ENCODE measurements at places on chromosomes 13 and 19.

DNA sequence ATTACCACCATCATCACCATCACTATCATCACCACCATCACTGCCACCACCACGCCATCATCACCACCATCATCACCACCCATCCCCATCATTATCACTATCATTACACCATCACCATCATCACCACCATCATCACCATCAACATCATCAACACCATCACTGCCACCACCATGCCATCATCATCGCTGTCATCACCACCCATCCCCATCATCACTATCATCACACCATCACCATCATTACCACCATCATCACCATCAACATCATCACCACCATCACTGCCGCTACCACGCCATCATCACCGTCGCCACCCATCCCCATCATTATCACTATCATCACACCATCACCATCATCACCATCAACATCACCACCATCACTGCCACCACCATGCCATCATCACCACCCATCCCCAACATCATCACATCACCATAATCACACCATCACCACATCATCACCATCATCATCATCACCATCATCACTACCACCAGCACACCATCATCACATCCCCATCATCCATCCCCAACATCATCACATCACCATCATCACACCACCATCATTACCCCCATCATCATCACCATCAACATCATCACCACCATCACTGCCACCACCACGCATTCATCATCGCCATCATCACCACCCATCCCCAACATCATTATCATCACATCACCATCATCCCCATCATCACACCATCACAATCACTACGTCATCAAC lies 61.7 kb downstream of the TUBGCP3 start:
- no peak for DNase-seq

- no peak for DNase-seq
These were observed 310.4 kb downstream of the IRS2 start for GRCh38 chr13:109476001-109476400.

DNA sequence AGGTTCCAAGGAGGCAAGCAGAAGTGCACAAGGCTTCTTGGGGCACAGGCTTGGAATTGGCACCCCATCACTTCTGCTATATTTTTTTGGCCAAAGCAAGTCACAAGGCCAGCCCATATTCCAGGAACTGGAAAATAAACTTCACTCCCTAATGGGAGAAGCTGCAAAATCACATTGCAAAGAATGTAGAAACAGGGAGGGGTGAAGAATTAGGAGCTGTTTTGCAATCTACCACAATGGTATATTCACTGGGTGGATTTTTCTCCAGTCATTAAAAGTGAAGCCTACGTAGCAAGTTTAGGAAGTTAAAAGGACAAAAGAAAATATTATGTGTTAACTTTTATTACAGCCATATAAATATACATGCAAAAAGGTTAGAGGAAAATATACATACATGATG lies 464.8 kb downstream of the COG6 start:
- DNase-seq, result no peak

DNA sequence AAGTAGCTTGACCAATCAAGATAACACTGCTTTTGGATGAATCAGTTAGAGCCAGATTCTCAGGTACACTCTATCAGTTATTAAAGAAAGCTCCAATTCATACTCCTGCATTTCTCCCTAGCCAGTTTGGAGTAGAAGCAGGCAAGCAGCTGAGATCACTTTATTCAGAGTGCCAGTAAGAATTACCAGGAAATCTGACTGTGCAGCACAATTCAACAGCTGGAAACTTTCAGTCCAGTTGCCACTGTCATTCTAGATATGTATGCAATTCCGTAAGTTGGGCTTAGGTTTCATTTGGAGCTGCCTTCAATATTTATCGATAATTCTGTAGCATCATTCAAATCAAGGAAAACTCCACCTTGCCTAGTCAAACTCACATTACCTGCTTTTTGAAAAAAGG lies 2625.6 kb upstream of the PCDH20 start:
- DNase-seq, result no peak

DNA sequence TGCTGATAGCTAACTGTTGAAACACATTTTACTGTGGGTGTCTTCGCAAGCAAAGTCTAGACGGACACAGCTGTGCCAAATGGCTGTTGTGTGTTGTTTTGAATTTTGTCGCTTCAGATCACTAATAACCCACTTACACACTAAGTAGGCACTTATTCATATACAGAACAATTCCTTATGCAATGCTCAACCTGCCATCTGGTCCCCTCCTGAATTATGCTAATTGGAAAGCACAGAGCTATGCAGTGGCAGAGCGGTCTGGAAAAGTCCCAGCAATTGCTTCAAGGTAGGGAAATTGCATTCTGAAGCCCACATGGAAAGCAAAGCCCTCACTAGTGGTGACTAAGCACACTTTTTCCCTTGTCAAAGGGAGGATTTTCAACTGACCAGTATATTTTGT lies 69.9 kb downstream of the C13orf42 start:
- no peak for DNase-seq

DNA sequence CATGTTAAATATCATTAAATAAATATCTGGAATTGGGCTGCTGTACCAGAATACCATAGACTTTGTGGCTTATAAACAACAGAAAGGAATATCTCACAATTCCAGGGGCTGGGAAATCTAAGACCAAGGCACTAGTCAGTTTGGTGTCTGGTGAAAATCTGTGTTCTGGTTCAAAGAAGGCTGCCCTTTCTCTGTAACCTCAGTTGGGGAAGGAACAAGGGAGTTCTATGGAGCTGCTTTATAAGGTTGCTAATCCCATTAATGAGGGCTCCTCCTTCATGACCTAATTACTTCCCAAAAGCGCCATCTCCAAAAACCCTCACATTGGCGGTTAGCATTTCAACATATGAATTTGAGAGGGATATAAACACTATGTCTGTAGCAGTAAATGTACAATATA lies 480.9 kb downstream of the GPC5 start:
- DNase-seq, result no peak

DNA sequence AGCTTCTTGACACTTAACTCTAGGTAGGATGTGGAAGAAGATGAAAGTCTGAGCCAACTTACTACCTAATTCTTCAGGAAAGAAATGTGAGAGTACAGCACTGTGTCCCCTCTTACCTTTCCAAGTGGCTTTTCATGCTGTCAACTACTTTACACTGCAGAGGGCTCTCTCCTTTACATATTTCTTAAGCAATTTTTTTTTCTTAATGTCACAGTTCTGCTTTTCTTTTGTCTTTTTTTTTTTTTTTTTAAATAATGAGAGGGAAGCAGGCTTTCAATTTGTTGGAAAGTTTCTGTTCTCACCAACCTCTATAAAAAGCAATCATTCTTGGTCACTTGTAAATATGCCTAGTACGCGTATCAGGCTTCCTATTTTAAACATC lies 212.7 kb upstream of the MIR17HG start:
- peak; percentile 58 for DNase-seq

DNA sequence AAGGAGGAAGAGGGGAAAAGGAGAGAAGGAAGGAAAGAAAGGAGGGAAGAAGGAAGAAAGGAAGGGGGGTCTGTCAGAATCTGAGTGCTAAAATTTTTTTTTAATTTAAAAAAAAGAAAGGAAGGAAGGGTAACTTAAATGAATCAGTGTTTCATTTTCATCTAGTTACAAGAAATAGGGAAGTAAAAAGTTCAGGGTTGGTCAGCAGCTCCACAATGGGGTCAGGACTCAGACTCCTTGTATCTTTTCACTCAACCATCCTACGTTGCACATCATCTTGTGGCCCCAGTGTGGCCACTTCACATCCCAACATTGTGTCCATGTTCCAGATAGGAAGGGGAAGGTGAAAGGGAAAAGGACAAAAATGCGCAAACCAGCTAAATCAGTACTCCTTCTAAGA lies 14.3 kb upstream of the FNDC3A start:
- no peak for DNase-seq

DNA sequence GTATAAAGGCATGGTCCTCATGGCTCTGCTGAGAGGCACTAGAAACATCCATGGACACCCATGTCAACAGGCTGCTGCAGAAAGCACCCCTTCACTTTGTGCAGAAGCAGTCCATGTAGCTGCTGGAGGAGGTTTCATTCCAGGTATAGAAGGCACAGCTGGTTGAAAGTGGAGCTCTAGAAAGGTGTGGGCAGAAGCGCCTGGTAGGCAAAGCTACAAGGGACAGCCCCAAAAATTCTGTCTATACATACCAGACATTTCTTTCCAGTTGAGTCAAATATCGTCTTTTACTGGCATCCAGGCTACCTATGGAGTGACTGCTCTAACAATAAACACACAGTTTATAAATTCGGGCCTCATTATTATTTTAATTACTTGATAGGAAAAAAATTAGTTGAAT lies 129.3 kb downstream of the ENOX1 start:
- no peak for DNase-seq

GRCh38 chr13:38348861-38349389 lies 726 bp upstream of the UFM1 start:
- peak; percentile 70 for DNase-seq

DNA sequence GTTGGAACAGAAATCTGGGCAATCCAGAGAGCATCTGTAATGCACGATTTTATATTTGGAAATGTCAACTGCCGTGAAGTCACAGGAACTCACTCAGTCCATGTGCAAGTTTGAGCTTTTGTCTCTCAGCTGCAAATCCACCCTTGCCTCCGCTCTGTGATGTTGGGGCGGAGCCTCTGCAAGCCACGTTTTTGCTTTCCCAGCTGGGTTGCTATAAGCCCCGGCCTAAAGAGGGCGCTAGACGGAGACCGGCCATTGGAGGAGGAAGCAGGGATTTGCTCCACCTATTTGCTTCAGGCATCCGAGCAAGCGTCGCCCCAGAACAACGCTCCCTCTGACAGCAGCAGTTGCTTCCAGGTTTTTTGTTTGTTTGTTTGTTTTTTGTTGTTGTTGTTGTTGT lies 56.2 kb downstream of the TRPM4 start:
- no peak for DNase-seq

GRCh38 chr19:35037716-35038622 lies 3.6 kb upstream of the HPN start:
- DNase-seq, result no peak

GRCh38 chr13:21833921-21834320 lies 163.0 kb downstream of the FGF9 start:
- DNase-seq, result no peak

DNA sequence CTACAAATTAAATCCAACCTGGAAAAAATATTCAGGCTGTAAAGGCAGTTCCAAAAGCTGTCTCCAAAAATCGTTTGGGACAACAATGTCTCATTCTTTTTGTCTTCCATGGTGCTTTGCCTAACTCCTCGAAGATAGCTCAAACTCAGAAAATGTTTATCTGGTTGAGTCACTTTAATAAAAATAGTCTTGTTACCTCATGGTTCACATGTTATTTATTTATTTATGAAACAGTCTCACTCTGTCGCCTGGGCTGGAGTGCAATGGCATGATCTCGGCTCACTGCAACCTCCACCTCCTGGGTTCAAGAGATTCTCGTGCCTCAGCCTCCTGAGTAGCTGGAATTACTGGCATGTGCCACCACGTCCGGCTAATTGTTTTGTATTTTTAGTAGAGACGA lies 4.9 kb upstream of the BRD4 start:
- no peak for DNase-seq

DNA sequence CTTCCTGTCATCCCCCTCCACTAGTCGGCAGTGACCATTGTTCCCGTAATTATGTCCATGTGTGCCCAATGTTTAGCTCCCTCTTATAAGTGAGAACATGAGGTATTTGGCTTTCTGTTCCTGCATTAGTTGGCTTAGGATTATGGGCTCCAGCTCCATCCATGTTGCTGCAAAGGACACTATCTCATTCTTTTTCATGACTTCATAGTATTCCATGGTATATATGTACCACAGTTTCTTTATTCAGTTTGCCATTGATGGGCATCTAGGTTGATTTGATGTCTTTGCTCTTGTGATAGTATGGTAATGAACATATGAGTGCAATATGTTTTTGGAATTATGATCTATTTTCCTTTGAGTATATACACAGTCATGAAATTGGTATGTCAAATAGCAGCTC lies 522.1 kb downstream of the DCT start:
- DNase-seq, result no peak

DNA sequence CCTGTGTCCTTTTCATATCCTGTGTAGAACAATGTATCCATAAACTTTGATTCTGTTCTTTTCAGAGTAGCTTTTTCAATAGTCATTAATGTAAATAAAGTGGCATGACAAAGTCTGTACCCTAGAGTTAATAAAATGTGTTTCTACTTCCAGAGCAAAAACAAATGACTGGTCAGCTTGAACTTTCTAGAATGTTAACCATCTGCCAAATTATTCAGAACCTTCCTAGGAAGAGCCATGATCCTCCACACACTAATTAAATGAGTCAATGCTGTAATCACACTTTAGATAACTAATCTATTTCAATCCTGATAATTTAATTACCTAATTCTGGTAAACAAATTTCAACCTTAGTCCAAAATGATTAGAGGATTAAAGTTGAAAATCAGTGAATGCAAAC lies 73.2 kb downstream of the DIAPH3 start:
- DNase-seq, result no peak

Data from inflammatory macrophage treated with lipopolysaccharide for 1 hour (primary cell).